ENCODE measurements at places on chromosomes 3 and 15. TPM values are rescaled to one million over a fixed set of nuclear protein-coding genes. Genes with fewer than 3 reads are reported as not detected.

Gene MOBP
- total RNA-seq: not detected

Gene ABCC5
- 18.0 TPM for total RNA-seq

Gene H1-8
- not detected for total RNA-seq

Gene TBC1D2B
- 57.8 TPM for total RNA-seq

Gene OR4F15
- not detected for total RNA-seq

Gene COPS2
- 101 TPM for total RNA-seq
